ENCODE measurements at places on chromosomes 11 and 22.

GRCh38 chr22:22043296-22044078, 60.9 kb upstream of the TOP3B start:
- DNase-seq: no peak

GRCh38 chr11:110249066-110249465, 47.3 kb downstream of the RDX start:
- DNase-seq: no peak

DNA sequence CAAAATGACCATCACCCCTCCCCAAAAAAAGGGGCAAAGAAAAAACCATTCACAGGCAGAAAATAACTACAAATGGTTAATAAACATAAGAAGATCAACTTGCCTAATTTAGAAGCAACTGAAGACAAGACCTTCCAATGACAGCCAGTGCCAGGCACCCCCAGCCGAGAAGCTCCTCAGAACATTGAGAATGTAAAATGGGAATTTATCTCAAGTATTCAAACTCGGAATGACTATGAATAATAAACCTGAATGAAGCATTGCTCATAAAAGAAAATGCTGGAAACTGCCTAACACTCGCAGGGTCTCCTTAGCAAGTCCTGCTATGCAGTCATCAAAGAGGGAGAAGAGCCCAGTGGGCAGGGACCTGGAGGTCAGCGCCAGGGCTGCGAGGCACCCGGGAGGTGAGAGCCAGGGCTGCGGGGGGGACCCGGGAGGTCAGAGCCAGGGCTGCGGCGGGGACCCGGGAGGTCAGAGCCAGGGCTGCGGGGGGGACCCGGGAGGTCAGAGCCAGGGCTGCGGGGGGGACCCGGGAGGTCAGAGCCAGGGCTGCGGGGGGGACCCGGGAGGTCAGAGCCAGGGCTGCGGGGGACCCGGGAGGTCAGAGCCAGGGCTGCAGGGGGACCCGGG, 23.2 kb upstream of the MOB2 start:
- DNase-seq: no peak

- DNase-seq: no peak
Observed at GRCh38 chr11:5580577-5580976, at the start of gene OR52B6. Gene OR52B6 (plus strand): TSS chr11:5580877. CDS start chr11:5580877, 0 bp downstream.

DNA sequence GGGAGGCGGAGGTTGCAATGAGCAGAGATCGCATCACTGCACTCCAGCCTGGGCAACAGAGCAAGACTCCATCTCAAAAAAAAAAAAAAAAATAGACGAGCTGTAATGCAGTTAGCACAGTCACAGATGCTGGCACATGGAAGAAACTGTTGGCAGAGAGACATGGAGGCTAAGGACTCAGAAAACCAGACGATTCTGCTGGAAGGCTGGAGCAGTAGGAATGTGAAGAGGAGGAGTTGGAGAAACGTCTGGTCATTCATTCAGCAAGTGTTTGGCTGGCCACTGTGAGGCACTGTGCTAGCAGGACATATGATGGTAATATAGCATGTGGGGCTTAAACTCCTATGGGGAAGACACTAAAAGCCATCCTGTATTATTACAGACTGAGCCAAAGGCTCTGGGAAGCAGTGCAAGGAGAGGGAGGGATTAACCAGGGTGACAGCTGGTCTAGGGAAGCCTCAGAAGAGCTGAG, 5.0 kb downstream of the UQCR10 start:
- DNase-seq: no peak
